ENCODE measurements at places on chromosomes 5 and 9.
A peak's percentile ranks its signal among the peaks of the same experiment; 100 is the strongest.

- DNase-seq, result no peak
Observed at GRCh38 chr5:39584927-39585326, 160.1 kb upstream of the DAB2 start.

DNA sequence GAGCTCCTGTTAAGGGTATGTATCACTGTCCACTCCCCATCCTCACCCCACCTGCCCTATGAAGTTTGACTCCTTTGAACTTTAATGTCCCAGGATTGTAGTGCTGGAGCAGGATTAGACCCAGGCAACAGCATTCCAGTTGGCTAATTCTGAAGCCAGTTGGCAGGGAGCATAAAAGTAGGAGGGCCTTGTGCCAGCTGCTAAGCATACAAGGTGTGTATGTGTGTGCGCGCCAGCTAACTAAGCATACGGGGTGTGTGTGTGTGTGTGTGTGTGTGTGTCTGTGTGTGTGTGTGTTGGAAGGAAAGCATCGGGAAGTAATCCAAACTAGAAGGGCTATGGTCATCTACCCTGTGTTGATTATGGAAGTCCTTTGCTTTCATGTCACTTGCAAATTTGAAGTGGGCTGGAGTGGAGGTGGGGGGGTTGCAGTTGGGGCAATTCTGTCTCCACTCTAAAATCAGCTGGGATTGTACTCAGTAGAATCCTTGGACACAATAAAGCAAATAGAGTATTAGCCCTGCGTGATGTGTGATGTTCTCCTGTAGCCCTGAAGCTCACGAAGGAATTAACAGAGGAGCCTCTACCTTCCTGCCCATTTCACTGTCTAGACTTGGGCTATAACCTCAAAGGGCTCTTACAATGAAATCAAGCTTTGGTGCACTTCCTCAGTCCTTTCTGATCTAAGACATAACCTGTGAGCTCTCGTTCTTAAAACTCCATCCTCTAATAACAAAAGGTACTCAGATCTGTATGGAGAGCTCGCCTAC is 26.9 kb downstream of the HMGCR start:
- no peak for DNase-seq

GRCh38 chr5:121870489-121870888 is 18.8 kb downstream of the FTMT start:
- DNase-seq, result no peak

DNA sequence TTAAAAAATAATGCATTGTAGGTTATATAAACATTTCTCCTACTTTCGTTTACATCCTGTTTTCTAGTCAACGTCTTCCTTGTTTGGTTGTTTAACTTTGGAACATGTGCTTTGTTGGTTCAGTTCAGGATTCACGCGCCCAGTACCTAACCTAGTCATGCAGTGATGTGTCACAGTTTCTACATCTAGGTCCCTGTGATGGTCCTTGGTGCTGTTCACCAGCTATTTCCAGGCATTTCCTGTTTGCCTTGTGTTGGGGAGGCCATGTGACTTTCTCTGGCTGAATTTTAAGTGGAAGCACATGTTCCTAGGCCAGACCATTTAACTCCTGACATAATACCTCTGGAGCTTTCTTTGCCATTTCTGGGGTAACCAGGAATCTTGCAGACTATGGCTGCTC is 292.3 kb downstream of the SMARCA2 start:
- DNase-seq, result no peak

DNA sequence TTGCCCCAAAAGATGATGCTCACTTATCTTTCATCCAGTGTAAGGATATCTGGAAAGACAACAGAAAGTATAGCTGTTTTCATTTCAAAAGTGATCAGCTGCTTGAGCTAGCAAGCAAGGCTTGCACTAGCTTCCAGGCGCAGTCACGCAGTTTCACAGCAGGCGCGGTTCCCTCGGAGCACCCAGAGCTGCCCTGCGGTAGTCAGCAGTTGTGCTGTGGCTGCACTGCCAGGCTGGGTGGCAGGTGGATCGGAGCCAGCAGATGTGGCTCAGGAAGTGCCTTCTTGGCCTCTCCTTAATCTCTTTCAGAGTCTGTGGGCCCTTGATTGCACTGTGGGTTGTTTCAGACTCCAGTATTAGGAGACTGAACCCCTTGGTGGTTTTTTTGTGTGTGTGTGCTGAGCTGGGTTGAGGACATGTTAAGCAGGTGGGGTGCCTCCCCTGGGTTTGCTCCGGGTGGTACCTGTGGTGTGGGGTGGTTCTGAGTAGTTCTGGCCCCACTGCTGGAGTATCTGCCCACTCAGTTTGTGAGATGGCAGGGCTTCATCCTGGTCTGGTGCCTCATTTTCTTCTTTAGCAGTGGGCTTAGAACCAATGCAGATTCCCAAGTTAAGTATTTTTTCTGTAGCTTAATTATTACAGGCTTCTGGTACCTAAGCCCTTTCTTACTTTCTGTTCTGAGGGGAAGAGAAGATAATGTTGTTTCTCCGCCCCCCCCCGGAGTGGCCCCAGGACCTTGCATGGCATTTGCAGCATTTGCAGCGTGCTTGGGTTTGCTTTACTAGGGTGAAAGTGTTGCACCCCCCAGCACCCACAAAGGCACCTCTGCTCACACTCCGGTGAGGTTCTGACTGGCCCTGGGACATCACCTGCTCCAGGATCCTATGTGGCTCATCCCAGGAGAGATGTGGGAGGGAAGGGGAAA is 16.4 kb downstream of the TENT4A start:
- DNase-seq, result peak; percentile 38

- DNase-seq, result no peak
Observed at GRCh38 chr9:34659592-34660253, 2.7 kb downstream of the CCL27 start.

GRCh38 chr5:32151198-32151597 is 22.9 kb downstream of the GOLPH3 start:
- no peak for DNase-seq

DNA sequence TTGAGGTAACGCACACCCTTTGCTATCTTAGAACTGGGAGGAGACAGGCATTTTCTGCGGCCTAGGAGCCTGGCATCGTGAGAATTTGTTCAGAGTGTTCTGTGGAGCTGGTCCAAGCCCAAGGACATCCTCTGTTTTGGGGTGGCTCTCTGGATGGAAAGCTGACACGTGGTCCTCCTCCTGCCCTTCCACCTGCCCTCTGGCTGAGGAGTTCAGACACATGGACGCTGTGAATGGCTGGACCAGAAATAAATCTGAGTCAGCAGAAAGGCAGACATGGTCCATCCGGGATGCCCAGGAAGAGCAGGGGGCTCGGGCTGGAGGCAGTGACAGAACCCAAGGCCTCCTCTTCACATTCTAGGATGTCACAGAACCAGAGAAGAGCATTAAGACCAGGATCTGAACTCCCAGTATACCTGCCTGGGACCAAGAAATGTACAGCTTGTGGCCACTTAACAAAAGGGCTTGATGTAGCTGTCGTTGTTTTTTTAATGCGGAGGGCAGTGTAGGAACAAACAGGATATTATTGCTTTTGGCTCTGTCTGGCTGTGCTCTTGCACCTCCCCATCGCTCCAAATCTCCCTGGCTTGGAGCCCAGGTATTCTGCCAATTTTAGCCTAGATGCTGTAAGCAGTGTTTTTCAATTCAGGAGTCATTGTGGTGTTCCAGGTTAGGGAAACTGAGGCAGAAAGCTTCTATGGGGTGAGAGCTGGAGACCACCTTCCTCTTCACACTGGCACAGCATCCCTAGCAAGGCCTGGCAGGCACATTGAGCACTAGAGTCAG is 2.4 kb downstream of the CKMT2 start:
- DNase-seq, result no peak

- DNase-seq, result no peak
Observed at GRCh38 chr5:113574417-113574816, 60.9 kb downstream of the YTHDC2 start.

DNA sequence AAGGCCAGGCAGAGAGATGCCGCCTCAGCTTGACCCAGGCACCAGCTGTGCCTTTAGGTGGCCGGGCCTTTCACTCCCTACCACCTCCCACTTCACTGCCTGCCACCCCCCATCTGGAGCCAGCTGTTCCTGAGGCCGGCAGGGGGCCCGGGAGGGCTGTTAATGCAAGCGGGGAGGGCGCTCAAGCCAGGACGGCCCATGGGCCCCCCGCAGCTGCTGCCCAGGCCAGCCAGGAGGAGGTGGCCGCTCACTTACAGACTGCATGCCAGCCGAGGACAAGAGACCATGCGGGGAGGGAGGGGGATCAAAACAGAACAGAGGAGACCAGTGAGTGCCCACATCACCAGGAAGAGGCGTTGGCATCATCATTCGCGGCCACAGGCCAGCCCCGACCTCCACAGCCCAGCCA is 4.5 kb downstream of the ABCA2 start:
- no peak for DNase-seq

DNA sequence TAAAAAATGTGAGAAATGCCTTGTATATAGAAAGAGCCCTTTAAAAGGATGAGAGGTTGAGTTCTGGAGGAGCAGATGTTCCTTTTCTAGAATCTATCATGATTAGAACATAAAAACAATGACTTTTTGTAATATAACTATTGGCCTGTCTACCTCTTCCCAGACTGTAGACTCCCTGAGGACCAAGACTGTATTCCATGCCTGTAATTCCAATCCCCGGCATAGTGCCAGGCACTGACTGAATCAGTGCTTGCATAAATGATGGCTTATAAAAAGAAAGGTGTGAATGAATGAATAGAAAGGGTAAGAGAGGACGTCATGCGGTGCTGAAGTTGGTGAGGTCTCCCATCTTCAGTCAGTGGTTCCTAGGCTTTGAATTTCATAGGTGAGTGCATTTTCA is 92.6 kb upstream of the GDNF start:
- no peak for DNase-seq

- no peak for DNase-seq
Observed at GRCh38 chr9:29063031-29063430, 1489.8 kb upstream of the C9orf72 start.

GRCh38 chr9:112115970-112116753 is 58.9 kb downstream of the SUSD1 start:
- DNase-seq, result no peak

- no peak for DNase-seq
Observed at GRCh38 chr5:60719329-60719728, 19.4 kb upstream of the DEPDC1B start.

DNA sequence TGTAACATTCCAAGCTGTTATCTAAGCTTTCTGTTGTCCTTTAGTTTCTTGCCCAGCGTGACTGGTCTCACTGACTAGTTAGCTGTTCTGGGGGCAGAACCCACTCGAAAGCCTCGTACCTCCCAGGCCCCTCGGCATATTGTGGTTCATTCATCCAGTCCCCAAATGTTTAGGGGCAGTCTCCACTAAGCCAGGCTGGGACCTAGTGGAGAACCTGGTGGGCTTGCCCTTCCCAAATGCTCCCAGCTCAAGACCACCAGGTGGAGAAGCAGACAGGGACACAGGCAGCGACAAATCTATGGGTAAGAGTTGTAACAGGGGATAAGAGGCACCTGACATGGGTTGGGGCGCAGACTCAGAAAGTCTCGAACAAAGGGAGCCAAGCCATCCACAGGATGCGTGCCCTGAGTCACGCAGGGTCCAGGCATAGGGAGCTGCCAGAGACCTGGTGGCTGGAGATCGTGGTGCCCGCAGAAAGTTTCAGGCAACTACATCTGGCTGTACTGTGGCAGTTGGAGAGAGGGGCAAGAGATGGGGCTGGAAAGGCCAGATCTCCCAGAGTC is 851 bp upstream of the EEIG1 start:
- no peak for DNase-seq
